ENCODE measurements at places on chromosomes 2 and 18.

DNA sequence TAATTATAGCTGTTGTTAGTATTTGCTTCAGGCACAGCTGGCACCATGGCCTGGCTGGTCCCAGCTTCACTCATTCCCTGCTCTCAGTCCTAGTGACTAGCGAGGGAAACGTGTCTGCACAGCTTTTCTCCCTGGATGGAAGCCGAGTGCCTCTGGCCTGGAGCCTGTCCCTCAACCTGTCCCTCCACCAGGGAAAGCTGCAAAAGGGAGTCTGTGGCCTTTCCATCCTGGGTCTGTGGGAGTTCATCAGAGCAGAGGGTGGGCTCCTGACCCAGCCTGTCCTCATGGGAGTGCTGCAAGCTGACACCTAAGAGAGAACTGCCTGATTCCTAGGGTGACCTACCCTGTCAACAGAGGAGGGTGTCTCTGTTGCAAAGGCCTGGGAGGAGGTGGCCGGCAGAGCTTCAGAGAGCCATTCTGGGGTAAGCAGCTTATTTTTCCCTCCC lies 118.3 kb downstream of the CAPN13 start:
- no peak for DNase-seq

GRCh38 chr2:3099145-3099859 lies 278.3 kb downstream of the EIPR1 start:
- no peak for DNase-seq

DNA sequence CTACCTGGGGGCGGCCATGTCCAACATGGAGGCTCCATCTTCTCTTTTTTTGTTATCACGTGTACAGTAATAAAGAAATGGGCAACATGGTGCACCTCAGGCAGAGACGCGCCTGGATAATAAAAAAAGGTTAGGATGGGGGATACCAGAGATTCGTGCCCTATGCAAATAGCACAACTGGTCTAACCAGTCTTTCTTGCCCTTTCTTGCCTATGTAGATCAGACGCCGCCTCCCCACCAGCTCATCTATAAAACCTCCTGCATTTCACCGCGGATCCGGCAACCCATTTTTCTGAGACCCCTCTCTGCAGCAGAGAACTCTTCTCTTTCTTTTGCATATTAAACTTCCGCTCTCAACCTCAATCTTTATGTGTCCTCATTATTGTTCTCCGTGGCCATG lies 68.7 kb downstream of the MYL12B start:
- no peak for DNase-seq

GRCh38 chr18:74935434-74935833 lies 273.5 kb downstream of the PTGR3 start:
- DNase-seq: no peak

- no peak for DNase-seq
These were observed 24.9 kb downstream of the MYO5B start for GRCh38 chr18:50170004-50170403.

DNA sequence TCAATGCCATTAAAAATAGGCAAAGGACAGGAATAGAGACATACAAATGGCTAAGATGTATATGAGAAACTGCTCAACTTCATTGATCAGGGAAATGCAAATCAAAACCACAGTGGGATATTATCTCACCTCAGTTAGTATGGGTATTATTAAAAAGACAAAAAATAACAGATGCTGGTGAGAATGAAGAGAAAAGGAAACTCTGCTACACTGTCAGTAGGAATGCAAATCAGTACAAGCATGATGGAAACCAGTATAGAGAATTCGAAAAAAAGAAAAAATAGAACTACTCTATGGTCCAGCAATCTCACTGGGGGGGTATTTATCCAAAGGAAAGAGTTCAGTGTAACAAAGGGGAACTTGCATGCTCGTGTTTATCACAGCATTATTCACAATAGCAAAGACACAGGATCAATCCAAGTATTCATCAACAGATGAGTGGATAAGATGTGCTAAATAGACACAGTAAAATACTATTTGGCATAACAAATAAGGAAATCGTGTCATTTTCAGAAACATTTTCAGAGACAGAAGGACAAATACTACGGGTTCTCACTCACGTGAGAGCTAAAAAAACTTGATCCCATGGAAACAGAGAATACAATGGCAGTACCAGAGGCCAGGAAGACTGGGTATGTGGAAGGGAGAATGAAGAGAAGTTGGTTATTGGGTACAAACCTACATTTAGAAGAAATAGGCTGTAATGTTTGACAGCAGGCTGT lies 60.6 kb downstream of the CCDC74A start:
- no peak for DNase-seq

DNA sequence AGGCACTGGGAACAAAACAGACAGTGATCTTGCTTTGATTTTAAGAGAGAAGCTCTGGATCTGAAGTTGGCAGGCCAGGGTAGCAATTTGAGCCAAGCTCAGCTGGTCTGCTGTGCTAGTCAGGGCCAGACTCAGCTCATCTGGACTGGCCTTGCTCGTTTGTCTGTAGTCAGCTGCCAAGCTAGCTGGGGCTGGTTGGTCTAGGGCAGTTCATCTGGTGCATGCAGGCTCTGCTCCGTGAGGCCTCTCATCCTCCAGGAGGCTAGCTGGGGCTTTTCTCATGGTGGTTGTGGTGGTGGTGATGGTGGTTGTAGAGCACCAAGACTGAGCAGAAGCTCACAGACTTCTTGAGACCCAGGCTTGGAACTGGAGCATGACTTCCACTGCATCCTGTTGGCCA lies 10.3 kb downstream of the FBLN7 start:
- DNase-seq: no peak
